ENCODE measurements at places on chromosomes 16 and 17. TPM values are rescaled to one million over a fixed set of nuclear protein-coding genes. Genes with fewer than 3 reads are reported as not detected.

- no peak for DNase-seq
Measured at GRCh38 chr16:3431779-3432219, 11.5 kb downstream of the ZNF597 start.

GRCh38 chr16:71492786-71493185 is 3.7 kb upstream of the ZNF19 start:
- no peak for DNase-seq

DNA sequence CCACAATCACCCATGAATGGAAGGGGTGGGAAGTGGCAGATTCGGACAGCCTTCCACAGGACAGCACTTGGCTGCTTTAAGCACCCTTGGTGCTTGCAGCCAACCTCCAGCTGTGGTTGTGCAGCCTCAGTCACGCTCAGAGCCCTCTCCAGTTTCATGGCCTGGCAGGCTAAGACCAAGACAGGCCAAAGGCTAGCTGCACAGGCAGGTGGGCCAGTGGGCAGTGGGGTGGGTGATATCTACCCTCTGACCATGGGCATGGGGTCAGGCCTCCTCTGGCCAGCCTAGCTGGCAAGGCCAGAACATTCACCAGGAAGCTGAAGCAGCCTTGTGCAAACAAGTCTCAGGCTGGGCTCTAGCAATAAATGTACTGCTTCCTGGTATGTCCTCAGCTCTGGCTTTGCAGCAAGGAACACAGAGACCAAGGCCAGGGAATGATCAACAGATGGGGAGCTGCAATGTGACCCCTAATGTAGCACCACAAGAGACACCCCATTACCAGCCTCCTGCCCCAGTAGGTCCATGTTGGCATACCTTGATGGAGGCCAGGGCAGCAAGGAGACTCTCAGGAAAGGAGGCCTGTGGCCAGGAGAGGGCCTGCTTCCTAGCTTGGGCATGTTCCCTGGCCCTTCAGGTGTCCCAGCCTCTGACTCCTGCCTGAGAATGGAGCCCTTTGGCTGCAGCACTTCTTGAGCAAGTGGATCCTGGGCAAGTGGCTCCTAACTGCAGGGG is 20.9 kb downstream of the HSD11B2 start:
- DNase-seq: no peak

DNA sequence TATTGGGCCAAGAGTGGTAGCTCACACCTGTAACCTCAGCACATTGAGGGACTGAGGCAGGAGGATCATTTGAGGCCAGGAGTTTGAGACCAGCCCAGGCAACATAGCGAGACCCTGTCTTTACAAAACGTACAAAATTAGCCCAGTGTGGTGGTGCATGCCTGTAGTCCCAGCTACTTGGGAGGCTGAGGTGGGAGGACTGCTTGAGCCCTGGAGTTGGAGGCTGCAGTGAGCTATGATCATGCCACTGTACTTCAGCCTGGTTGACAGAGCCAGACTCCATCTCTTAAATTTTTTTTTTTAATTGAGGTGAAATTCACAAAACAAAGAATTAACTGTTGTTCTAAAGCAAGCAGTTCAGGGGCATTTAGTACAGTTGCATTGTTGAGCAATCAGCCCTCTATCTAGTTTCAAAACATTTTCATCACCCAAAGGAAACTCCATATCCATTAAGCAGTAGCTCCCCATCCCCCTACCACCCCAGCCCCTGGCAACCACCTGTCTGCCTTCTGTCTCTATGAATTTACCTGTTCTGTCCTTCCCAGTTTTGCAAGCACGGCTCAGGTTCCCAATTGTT is 15.6 kb downstream of the SNX29 start:
- DNase-seq: no peak

GRCh38 chr16:78962457-78962929 is 638.0 kb downstream of the MAF start:
- no peak for DNase-seq

GRCh38 chr16:11094075-11094856 is 149.9 kb downstream of the CLEC16A start:
- no peak for DNase-seq

- no peak for DNase-seq
Measured at GRCh38 chr17:59454633-59455105, 110.7 kb upstream of the DHX40 start.

DNA sequence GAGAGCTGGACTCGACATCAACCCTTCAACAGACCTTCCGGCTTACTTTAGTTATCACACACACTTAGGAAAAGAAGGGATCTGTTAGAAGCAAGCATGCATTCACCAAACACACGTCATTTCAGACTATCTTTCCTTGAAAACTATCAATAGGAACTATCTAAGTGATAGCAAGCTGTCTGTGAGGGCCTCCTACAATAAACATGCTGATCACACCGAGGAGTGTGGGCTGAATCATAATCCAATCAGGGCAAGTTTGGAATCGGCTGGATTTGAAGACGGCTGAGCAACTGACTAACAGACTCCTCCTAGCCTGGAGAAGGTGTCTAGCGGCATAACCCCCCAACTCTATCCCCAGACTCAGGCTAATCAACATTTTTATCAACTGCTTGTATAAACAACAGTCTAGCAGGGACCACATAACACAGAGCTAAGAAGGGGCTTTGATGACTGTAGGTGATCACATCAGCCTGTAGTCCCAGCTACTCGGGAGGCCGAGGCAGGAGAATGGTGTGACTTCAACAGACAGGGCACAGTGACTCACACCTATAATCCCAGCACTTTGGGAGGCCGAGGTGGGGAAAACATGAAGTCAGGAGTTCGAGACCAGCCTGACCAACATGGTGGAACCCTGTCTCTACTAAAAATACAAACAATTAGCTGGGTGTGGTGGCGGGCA is 14.1 kb downstream of the NXN start:
- no peak for DNase-seq

DNA sequence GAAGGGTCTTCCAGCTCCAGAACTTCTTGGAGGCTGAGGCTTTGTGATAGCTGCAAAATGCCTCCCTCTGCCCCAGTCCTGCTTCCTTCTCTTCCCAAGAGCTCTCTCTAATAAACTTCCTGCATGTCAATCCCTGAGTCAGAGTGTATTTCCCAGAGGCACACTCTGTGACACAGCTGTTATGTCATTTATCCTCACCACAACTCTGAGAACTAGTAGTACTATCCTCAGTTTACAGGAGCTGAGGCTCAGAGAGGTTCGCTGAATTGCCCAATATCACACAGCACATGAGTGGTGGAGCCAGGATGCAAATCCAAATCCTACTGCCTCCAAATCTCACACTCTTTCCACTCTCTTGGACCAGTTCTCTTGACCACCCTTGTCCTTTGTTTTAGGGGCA is 20.0 kb downstream of the UNC45B start:
- no peak for DNase-seq

- no peak for DNase-seq
Measured at GRCh38 chr16:75491876-75492275, 3.4 kb downstream of the CHST6 start.

DNA sequence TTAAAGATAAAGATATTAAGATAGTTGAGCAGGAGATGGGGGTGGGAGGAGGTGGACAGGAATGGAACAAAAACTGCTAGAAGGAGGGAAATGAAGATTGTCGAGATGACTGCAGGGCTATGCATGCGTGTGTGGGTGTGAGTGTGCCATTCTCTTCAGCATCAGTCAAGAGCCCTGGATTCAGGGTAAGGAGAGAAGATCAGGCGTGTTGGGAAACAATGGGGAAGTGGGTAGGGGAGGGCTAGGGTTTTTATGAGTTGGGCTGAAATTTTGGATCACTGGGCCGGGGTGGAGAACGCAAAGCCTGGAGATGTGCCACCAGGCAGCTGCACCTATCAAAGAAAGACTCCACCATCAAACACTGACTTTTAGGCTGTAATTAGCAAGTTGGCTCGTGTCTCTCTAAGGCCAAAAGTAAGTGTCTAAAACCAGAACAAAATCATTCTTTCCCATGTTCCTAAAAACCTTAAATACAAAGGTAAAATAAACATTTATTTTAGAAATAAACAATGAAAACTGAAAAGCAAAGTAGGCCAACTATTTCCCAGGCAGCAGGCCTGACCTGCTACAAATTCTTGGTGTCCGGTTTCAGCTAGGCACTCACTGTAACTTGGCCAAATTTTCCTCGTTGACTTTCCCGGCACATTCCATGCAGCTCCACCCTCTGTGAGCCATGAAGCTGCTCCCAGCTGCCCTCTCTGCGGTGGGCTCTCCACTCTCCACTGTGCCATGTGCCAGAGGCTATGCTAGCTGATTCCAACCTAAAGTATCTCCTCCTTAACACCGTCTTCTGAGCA is 4.2 kb downstream of the CDRT4 start:
- DNase-seq: no peak

DNA sequence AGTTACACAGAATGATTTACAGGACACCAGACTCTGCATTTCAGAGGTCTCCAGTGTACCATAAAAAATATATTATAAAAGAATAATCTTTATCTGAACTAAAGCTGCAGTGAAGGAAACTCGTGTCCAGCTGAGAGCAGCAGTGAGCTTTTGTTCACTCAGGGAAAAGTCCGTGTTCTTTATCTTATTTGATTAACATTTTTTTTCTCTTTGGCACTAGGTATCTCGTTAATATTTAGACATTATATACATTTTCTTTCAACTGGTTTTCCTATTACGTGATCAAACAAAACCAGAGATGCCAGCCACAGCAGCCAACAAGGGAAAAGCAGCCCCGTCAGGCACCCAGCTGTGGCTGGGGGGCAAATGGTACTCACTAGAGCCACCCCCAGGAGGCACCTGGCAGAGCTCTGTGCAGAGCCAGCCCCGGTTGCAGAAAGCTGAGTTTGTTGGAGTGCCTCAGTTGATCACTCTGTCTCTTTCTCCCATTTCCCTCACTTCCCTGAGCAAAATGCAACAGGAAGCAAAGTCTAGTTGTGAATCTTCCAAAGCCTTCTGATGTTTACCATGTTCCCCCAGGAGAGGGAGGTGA is 1.1 kb upstream of the HS3ST4 start:
- DNase-seq: no peak

DNA sequence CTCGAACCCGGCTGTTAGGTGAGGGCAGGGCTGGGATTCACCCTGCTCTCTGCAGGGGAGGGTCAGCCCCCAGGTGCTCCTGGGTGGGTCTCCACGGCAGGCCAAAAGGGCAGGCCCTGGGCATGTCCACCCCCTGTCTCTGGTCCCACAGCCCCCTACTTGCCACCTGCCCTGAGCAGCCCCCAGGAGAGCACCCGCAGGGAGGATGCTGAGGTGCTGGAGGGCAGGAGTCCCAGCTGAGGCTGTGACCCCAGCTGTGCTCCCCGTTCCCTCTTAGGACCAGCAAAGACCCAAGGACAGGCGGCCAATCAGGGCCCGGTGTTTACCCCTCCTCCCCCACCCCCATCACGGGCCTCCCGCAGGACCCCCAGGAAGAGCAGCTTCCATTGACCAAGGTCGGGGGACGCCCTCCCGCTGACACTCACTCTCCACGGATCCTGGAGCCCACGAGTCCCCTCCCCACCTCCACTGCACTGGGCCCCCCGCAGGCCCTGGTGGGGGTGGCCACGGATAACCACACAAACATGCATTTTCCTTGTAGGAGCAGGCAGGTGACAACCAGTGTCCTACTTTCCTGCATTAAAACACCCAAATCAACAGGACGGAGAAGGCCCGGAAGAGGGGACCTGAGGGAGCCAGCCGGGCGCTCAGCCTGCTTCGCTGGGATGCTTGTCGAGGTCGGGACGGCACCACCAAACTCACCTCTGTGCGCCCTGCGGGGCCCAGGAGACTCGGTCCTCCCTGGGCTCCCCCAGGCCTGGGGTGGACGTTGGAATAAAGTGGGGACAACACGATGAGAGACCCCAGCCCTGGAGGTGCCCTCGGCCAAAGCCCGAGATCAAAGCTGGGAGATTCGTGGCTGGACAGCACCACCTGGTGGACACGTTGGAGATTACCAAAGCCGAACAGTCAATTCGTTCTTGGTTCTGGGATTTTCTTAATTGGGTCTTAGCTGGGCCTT is 22.5 kb upstream of the ENPP7 start:
- DNase-seq: peak; percentile 65

GRCh38 chr17:8994319-8994718 is 27.0 kb upstream of the NTN1 start:
- peak; percentile 77 for DNase-seq

DNA sequence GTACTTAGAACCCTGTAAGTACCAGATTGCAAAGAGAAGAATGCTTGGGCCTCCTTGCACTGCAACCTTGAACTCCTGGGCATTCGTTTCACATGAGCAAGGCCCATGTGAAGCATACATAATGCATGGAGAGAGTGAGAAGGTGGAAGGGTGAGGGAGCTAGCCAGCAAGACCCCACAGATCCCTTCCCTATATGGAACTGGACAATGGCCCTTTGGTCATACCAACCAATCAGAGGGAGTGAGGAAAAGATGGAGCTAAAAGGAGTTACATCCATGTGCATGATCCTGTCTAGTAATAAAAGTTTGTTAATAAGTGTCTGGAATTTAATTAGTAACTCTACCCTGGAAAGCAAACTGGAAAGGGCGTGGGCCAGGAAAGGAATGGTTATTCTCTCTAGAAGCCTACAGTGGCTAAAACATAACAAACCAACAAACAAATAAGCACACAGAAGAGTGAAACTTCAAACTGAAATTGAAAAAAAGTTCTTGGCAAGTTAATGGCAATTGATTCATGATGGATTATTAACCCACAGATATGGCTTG is 29.6 kb downstream of the DNAH3 start:
- DNase-seq: no peak

DNA sequence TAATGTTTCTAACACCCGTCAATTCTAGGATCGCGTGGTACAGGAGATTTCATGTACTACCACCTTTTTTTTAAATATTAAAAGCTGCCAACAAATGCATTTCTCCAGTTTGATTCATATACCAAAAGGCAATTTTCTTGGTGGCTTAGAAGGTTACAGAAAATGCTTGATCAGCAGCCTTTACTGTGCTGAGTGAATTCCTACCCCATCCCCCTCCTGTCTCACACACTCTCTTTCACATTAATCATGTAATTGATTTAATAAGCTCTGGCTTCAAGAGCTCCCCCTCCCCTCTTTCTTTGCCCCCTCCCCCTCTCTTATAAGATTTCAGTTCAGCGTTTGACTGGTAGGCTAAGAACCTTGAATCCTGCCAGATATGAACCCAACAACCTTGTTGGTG is 110.5 kb downstream of the RBFOX1 start:
- DNase-seq: no peak

- DNase-seq: no peak
Measured at GRCh38 chr16:4410335-4411075, 5.9 kb downstream of the CORO7 start.

GRCh38 chr17:68196394-68197090 is 51.3 kb upstream of the AMZ2 start:
- DNase-seq: no peak

GRCh38 chr17:81814748-81815645 is 11.0 kb downstream of the GCGR start:
- DNase-seq: peak; percentile 41

ZCCHC14 gene
- polyA plus RNA-seq: 11.2 TPM

MYLK3 gene
- 0.14 TPM for polyA plus RNA-seq

CRISPLD2 gene
- 6.7 TPM for polyA plus RNA-seq

PRSS36 gene
- 1.9 TPM for polyA plus RNA-seq

SOX8 gene
- 3.5 TPM for polyA plus RNA-seq

BTBD17 gene
- 1.7 TPM for polyA plus RNA-seq

HNF1B gene
- polyA plus RNA-seq: 36.5 TPM

NATD1 gene
- 2.3 TPM for polyA plus RNA-seq

CCDC154 gene
- 7.8 TPM for polyA plus RNA-seq

Measured in pancreas (tissue), 10 donors.